Activated naive CD4-positive, alpha-beta T cell treated with anti-CD3 and anti-CD28 coated beads, Interleukin-2, amount 10 ng/mL, durations not matched to agents 7 days and 5 days (primary cell): ENCODE measurements at places on chromosomes 1 and 21.

- no peak for DNase-seq
Observed at GRCh38 chr1:44591381-44591780, 82.9 kb downstream of the TMEM53 start.

DNA sequence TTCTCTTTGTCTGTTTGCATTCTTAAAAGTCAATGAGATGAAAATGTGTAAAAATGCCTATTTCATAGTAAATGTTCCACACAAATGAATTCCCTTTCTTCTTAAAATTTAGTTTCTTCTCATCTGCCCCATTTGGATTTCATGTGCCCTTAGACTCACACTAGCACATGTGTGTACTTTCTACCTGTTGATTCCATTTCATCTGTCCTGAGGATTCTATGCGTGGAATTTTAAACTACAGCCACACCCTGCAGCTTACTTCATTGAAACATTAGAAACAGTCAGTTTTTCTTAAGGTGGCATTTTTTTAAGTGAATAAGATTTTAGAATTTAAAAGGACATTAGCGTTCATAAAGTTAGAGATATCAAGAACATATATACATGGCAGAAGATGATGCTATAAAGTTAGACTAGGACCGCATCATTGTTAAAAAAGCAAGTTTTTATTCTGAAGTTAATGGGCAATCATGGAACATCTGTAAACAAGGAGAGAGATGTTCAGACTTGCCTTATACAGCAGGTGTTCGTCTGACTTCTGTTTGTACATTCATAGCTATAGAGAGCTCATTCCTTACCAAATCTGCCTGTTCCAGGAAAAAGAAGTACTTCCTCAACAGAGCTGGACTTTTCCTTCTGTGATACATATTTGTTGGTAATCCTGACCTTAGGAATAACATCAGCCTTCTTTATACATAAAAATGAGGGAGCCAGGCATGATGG, 3.9 kb upstream of the TUT4 start:
- no peak for DNase-seq

GRCh38 chr1:5815211-5815610, 177.0 kb downstream of the NPHP4 start:
- no peak for DNase-seq

- no peak for DNase-seq
Observed at GRCh38 chr21:17921579-17922530, 102.7 kb upstream of the C21orf91 start.

- no peak for DNase-seq
Observed at GRCh38 chr21:33908760-33909159, 6.8 kb downstream of the ATP5PO start.

GRCh38 chr1:168942165-168942564, 164.3 kb upstream of the ATP1B1 start:
- DNase-seq, result no peak

GRCh38 chr1:119384591-119384990, 16.0 kb downstream of the HAO2 start:
- no peak for DNase-seq

GRCh38 chr1:209046935-209047334, 536.6 kb upstream of the CAMK1G start:
- DNase-seq, result no peak

DNA sequence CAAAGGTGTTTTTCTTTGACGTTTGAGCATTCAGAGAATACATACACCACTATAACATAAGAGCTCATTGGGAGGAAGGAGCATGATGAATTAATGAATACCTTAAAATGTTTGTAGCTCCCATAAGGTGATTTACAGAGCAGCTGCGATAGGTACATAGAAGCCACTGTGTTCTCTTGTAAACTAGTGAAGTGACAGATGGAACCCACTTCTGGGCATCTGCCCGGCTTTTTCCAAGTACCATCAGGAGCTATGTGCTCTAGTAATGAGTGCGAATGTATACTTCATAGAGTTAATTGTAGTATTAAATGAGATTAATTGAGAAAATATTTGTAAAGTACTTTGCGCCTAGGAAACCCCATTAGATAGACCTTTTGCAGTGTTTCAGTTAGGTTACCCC, 48.4 kb downstream of the HENMT1 start:
- no peak for DNase-seq

- no peak for DNase-seq
Observed at GRCh38 chr1:201779351-201779880, 49.5 kb upstream of the IPO9 start.

DNA sequence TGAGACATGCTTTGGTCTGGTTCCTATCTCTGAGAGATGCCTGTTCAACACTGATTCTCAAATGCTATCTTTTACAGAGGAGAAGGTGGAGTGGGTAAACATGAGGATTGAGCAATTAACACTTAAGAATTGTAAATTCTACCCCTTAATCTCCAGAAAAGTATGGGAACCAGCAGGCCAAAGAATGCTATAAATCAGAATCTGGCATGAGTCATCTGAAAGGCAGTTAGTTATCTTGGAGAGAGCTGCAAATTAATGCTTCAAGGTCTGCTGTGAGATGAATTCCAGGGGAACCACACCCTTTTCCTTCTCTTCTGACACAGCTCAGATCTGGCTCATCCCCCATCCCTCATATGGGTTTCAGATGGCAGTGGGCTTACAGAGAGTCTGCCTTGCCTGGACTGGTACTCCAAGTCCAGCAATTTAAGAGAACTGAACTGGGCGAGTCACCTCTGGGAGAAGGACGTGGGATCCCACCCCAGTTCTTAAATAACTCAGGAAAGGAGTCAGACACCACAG, 5.2 kb downstream of the S100A10 start:
- no peak for DNase-seq

GRCh38 chr1:97451046-97451826, 469.6 kb downstream of the DPYD start:
- DNase-seq, result no peak

GRCh38 chr21:16872616-16873015, 640.2 kb upstream of the CXADR start:
- DNase-seq, result no peak

DNA sequence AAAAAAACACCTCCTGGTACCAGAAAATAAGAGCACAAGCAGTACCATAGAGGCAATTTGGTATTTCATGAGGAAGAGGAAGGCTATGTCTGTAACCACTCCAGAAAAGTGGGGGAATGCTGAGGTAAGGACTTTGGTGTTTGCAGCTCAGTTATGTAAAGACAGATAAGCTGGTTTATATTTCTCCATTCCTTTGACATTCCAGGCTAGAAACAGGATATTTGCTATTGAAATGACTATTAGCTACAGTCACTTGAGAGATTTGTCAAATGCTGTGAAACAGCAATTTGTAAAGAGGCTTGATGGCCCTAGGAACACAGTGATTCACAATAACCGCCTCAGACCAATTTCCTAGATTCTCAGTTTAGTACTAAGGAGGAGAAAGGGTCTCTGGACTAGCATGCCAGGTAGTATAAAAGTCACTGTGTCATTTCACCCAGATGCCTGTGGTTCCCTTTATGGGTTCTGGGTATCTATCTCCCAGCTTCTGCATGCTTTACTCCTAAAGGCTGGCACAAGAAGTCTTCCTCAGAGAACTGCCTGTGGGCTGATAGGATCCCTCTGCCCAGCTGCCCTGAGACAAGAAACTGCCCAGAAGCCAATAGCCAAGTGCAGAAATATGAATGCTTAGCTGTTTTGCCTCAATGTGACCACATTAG, 80.5 kb downstream of the VCAM1 start:
- DNase-seq, result no peak

DNA sequence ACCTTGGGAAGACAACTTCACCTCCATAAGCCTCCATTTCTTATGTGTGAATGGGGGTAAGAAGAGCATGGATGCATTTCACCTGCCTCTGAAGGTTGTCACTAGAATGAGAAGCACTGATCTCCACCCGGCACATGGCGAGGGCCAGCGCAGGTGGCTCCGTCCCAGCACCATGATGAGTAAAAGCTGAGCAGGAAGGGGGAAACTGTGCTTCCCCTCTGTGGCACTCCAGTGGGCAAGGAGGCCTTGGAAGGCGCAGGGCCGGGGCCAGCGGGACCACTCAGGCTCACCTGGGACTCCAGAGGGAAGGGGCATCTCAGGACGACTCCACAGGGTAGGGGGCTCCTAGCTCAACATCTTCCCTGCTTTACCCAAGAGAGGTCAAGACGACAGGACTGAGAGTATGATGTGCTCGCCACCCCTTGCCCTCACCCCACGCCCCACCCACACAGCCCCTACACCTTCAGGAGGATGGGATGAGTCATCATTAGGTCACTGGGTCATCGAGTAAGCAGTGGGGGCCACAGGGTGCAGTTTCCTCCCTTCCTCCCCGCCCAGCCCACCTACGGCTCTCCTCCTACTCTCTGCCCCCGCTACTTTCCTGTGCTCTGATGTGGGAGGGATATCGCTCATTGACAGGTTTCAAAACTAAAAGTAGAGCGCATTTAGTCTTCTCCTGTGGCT, 112.1 kb downstream of the HIVEP3 start:
- DNase-seq, result peak; percentile 66

DNA sequence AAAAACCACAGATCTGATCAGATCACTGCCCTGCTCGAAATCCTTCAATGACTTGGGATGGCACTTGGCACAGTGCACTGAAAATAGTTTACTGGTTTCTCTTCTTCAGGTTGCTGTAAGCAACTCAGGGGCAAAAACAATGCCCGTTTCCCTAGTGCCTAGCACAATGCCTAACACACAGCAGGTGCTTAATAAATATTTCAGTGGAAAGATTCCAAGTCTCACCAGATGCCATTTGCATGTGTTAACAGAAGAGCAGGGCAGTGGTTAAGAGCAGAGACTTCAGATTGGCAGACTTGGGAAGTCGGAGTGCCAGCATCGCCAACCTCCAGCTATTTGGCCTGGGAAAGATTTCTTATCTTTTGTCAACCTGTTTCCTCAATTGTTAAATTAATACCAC, 10.9 kb upstream of the METTL25B start:
- DNase-seq, result no peak

GRCh38 chr1:182611787-182612186, 7.6 kb upstream of the RGS16 start:
- no peak for DNase-seq

- DNase-seq, result no peak
Observed at GRCh38 chr1:171226747-171227370, 21.4 kb upstream of the FMO1 start.
